ENCODE measurements at places on chromosomes 2 and 18.

DNA sequence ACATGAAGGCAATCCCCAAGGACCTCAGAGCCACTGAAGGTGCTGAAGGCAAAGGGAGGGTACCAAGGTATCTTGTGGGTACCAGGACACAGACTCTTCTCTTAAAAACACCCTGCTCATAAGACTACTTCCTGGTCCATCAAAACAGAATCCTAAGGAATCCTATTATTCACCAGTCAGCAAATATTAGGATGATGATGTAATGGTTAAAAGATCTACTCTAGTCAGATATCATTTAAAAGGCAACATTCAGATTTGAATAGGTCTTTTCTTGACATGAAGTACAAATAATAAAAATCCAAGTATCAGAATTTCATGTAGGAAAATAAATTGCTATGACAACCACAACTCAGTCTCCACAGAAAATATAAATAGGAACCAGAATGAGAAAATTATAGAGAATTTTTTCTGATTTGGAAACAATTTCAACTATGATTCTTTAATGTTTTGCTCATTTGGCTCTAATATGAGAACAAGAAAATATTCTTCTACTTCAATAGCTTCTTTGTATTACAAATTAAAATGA, 77.8 kb upstream of the ZNF397 start:
- DNase-seq, result no peak

- DNase-seq, result no peak
Observed at GRCh38 chr2:7693246-7694075, 776.2 kb downstream of the RNF144A start.

DNA sequence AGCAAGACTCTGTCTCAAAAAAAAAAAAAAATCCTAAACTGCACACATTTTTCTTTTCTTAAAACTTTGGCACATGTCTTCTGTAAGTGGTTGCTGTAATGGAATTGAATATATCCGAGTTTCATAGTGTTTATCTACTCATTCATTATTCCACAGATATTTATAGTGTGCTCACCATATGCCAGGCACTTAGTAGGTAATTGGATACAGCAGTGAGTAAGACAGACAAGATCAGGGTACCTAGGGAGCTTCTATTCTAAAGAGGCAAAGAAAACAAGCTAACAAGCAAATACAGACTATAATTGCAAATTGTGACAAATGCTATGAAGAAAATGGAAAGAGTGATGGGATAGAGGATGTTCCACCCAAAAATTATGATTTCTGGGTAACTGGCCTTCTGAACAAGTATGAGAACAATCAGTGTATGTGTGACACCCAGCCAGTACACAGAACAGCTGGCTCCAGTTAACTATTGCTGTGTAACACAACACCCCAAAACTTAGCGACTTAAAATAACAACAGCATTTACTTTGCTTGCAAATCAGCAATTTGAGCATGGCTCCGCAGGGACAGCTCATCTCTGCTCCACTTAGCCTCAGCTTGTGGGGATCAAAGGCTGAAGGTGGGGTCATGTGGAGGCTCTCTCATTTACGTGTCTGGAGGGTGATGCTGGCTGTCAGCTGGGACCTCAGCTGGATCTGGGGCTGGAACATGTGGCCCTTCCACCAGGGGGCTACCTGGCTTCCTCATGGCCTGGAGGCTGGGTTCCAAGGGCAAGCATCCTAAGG, 224.9 kb downstream of the INSIG2 start:
- no peak for DNase-seq

GRCh38 chr18:35715139-35715538, 133.6 kb downstream of the GALNT1 start:
- no peak for DNase-seq

- DNase-seq, result no peak
Observed at GRCh38 chr2:182463760-182464159, 36.9 kb upstream of the PDE1A start.

Data from activated CD8-positive, alpha-beta memory T cell treated with anti-CD3 and anti-CD28 coated beads for 4 hours (primary cell).